Esophagus squamous epithelium (tissue), 5 donors: ENCODE measurements at places on chromosomes 5 and 9. TPM values are rescaled to one million over a fixed set of nuclear protein-coding genes. Genes with fewer than 3 reads are reported as not detected.

Gene PCDHGB6
- total RNA-seq: 5.7 TPM

Gene LCN15
- not detected for total RNA-seq

Gene CNTFR
- total RNA-seq: 4.6 TPM

Gene PALM2AKAP2
- 1.1 TPM for total RNA-seq

Gene PBX3
- total RNA-seq: 10.2 TPM

Gene CCNI2
- 0.29 TPM for total RNA-seq

Gene ANKRD31
- total RNA-seq: 0.72 TPM

Gene EIF4EBP3
- total RNA-seq: 12.4 TPM
